ENCODE measurements at places on chromosomes 5 and 9.

GRCh38 chr5:52283221-52283620, 504.5 kb upstream of the ITGA1 start:
- no peak for DNase-seq

- no peak for DNase-seq
Measured at GRCh38 chr5:173018358-173018757, 34.8 kb downstream of the ATP6V0E1 start.

DNA sequence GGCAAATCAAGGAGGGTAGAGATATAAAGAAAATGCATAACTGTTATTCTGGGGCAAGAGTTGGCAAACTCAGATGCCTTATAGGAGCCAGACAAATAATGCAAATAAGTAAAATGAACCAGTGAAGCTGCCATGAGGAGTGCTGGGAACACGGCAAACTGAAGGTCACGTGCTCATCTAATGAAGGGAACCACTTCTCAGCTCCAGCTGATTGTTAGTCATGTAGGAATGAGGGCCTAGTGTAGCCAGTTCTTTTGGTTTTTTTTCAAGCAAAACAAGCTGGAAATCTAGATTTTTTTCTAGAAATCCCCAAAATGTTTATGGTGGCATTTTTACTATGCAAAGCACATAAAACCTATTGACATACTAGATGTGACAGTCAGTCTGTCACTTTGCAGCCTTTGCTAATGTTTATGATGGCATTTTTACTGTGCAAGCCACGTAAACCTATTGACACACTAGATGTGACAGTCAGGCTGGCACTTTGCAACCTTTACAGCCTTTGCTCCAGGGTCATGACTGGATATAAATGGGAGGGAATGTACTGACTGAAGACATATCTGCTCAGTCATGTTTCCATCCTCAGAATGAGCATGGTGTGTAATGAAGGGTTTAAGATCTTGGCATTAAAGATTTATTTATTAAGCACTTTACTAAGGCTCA, 39.4 kb downstream of the RUSC2 start:
- DNase-seq: no peak

DNA sequence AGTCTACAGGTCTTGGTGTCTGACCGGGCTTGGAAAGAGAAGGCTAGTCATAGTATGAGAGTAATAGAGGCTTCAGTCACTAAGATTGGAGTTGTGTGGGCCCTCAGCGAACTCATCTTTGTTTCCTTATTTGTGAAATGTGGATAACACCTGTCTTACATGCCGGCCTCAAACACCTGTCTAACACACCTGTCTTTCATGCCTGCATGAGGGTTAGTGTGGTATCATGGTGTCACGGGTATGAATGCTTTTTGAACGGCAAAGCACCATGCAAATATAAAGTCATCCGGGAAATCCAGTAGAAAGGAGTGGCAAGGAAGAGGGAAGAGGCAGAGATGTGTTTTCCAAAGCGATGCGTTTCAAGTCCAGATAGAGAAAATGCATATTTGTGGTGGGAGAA, 25.5 kb downstream of the GRAMD2B start:
- DNase-seq: no peak

GRCh38 chr5:72358925-72359324, 38.8 kb downstream of the PTCD2 start:
- no peak for DNase-seq

DNA sequence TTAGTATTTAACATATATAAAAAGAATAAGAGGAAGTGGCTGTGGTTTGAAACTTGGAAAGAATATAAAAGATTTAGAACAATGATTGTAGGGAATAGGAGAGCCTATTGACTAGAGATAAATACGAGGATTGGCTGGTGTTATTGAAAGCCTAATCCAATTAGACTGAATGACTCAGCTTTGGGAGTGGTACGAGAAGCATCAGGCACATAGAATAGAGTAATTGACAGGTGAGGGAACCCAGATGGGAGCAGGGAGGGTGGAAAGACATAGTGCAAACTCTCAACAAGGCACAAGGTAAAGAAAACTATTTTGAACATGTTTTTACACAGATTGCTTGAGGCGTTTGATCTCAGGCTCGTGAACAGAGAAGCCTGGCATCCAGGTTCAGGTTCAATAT, 338.9 kb upstream of the KLF9 start:
- no peak for DNase-seq

- no peak for DNase-seq
Measured at GRCh38 chr9:131167936-131168335, 42.5 kb downstream of the NUP214 start.

- DNase-seq: no peak
Measured at GRCh38 chr5:29504411-29504810, 1689.1 kb upstream of the CDH6 start.

DNA sequence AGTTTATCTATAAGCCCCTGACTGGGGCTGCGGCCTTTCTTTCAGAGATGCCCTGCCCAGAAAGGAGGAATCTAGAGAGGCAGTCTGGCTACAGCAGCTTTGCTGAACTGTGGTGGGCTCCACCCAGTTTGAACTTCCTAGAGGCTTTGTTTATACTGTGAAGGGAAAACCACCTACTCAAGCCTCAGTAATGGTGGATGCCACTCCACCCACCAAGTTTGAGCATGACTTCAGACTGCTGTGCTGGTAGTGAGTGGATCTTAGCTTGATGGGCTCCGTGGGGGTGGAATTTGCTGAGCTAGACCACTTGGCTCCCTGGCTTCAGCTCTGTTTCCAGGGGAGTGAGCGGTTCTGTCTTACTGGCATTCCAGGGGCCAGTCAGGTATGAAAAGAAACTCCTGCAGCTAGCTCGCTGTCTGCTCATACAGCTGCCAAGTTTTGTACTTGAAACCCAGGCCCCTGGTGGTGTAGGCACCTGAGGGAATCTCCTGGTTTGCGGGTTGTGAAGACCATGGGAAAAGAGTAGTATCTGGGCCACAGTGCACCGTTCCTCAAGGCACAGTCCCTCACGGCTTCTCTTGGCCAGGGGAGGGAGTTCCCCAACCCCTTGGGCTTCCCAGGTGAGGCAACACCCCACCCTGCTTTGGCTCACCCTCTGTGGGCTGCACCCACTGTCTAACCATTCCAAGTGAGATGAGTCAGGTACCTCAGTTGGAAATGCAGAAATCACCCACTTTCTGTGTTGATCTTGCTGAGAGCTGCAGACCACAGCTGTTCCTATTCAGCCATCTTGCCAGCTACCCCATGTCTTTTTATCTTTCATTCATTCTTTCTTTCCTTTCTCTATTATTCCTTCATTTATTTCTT, 211.8 kb upstream of the C9orf72 start:
- DNase-seq: no peak

GRCh38 chr5:101212942-101213514, 309.9 kb upstream of the ST8SIA4 start:
- no peak for DNase-seq

- DNase-seq: no peak
Measured at GRCh38 chr5:86797677-86798076, 179.9 kb downstream of the COX7C start.

DNA sequence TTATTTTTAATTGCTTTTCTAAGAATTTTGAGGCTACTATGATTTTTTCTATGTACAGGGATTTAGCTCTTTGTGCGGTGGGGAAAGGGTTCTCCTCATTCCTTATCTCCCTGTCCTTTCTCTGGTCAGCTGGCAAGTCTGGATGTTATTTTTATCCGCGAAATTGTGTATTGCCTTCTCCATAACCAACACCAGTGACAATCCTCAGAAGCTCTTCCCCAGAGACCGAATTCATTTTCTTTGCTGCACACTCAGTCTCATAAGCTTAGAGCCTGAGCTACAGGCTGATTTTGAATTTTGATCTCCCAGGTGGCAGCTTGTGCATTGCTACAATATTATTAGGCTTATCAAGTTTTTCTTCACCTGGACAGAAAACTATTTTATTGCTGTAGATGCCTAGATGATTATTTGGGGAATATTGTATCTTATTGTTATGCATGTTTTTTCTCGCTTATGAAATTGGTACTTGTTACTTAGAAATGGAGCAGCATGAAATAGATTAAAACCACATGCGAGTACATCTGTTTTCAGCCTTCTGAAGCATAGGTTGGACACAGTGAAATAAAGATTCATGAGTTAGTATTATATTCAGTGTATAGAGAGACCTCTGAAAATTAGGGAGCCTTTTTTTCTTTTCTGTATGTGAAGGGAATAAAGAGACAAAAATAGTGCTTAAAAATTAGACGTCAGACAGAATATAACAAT, 27.3 kb downstream of the CPEB4 start:
- DNase-seq: no peak

GRCh38 chr9:69173497-69173890, 583 bp upstream of the TJP2 start:
- no peak for DNase-seq

GRCh38 chr9:128470560-128470959, 14.8 kb downstream of the ODF2 start:
- no peak for DNase-seq

DNA sequence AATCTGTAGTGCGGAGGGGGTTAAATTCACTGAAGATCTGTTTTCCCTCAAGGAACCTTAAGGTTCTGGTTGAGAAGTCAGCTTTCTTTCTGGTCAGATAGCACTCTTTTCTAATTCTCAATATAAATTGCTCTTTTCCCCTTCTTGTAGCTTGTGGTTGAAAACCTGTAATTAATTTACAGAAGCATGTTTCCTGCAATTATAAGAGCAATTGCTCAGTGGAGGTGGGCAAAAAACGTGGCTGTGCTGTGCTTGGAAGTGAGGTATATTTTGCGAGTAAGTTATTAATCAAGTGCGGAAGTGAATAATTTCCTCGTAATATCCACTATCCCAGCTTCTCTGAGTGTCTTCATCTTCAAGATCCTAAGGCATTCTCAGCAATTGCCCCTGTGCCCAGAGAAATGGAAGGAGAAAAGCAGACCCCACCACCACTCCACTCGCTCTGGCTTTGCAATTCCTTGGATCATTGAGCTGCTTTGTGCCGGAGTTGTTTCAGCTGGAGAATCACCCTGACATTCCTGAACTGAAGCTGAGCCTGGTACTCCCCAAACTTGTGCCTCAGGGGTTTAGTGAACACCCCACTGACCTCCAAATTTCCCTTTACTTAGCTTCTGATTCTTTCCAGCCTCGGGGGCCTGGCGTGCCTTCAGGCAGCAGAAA, 140.6 kb downstream of the LRRC70 start:
- DNase-seq: no peak

DNA sequence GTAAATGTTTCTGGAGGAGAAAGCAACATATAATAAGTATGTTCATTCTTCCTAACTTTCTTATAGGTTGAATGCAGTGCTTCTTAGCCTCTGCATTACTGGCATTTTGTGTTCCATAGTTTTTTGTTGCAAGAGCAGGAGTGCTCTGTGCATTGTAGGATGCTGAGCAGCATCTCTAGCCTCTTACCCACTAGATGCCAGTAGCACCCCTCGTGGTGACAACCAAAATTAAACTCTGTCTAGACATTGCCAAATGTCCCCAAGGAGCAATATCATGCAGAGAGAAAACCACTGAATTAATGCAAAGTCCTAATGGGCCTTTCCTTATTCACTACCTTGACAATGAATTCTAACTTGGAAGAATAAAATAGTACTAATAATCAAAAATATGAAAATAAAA, 147.0 kb downstream of the GLIS3 start:
- no peak for DNase-seq

GRCh38 chr5:14782591-14782990, 89.0 kb downstream of the ANKH start:
- no peak for DNase-seq

DNA sequence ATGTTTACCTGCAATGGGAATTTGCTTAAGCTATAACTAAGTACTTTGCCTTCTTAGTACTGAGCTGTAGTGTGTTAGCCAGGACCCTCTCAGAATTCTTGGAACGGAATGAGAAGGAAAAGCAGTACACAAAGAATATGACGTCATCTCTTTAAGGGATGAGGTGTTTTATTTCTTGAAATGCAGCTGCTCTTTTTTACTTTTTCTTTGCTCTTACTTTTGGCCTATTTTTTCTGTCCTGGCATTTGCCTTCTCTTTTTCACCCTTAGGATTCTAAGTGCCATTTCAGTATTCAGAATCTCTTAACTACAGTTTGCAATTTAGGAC, 10.1 kb downstream of the KIF2A start:
- no peak for DNase-seq

- DNase-seq: peak; percentile 90
Measured at GRCh38 chr9:124285903-124286291, 28.1 kb downstream of the NEK6 start.

DNA sequence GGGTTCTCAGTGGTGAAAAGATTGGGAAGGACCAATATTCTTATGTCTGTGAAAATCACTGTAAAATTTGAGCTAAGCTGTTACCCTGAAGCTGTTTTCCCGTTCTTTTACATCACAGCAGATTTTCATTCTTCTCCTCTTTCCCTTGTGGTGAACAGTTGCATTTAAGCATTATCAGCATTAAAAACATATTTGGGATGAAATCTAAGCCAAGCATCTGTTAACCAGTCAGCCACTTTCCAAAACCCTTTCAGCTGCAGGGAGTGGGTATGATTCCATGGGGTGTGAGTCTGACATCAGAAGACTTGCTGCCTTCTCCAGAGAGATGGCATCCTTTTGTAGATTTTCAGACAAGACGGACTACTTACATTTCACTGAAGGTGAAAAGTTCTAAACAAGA, 97.2 kb downstream of the TRIO start:
- no peak for DNase-seq

- no peak for DNase-seq
Measured at GRCh38 chr9:119375892-119376291, 6.7 kb upstream of the BRINP1 start.

- no peak for DNase-seq
Measured at GRCh38 chr5:169923988-169924387, 56.3 kb downstream of the INSYN2B start.

DNA sequence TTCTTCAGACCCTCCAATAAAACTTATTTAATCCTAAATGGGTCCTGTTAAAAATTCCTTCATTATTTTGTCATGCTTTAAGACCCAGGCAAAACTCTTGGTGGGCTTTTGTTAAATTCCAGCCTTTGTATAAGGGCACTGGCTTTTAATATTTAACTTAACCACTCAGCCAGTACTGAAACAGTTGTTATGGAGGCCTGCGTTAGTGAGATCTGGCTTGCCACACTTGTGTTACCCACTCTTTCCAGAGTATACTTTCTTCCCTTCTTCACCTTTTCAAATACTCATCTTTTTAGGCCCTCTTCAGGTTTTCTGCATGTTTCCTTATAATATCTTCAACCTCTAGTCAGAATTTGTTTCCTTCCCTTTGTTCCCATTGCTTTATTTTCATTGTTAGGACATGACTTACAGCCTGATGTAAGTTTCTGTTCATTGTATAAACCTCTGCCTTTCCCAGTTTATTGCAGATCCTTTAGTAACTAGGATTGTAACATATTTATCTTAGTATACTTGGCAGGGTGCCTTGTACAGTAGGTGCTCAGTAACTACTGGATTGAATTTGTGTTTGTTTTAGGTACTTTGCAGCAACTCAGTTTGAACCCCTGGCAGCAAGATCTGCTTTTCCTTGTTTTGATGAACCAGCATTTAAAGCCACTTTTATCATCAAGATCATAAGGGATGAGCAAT, 48.8 kb downstream of the LNPEP start:
- DNase-seq: no peak
